ENCODE measurements at places on chromosomes 5 and 9.
A peak's percentile ranks its signal among the peaks of the same experiment; 100 is the strongest.

DNA sequence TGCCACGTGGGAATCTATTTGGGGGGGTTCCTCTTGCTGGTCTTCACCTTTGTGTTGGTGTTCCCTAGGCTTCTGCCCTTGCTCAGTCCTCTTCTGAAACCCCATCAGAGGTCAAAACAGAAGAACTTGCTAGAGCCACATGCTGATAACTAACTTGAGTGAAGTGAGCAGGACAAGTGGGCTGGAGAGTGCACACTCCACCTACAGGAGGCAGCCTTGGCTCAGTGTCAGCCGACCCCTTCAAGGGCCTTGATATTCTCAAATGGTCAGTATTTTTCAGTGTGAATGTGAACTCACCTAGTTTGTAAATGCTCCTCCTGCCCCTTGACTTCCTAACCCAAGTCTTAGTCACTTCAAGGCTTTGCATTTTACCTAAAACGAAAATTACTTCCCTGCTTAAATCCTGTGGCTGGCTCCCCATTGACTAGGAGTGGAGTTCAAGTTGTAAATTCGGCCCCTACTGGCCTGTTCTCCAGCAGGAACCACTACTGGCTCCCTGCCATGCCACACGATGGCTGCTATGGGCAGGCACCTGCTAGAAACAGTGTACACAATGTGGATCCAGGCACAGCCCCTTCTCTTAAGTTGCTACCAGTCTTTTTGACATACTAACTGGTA is 3.6 kb upstream of the SLC1A3 start:
- no peak for DNase-seq

DNA sequence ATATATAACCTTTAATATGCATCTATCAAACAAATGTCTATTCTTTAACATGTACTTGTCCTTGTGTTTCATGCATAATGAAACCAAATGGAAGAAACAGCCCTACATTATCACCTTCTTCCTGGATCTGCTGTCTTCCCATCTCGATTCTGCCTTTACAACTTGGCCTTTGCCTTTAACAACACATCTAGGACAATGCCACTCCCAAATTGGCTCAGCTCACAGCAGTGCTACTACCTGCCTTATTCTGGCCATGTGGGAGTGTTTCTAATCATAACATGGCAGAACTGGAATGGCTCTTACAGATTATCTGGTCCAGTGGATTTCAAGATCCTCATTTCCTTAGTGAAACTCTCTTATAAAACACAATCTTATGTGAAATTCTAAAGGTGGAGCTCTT is 176.5 kb downstream of the CARTPT start:
- DNase-seq = no peak

- no peak for DNase-seq
Observed at GRCh38 chr9:108528231-108528630, 327.6 kb downstream of the ACTL7B start.

DNA sequence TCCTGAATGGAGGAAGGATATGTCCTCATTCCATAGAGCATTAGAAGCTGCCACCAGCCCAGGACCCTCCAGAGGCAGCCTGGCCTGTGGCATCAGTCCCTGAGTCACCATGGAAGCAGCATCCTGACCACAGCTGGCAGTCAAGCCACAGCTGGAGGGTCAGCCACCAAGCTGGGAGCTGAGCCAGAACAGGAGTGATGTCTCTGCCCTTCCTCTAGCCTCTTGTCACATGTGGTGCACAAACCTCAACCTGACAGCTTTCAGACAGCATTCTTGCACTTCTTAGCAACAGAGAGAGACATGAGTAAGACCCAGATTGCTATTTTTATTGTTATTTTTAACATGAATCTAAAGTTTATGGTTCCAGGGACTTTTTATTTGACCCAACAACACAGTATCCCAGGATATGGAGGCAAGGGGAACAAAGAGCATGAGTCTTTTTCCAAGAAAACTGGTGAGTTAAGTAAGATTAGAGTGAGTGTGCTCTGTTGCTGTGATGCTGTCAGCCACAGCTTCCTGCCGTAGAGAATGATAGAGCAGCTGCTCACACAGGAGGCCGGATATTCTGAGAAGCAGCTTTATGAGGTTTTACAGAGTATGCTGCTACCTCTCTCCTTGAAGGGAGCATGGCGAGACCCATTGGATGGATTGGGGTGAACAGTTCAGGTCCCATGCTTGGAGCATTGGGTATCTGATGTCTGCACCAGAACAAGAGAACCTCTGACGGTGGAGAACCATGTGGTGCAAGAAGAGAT is 13.0 kb upstream of the CYFIP2 start:
- no peak for DNase-seq

DNA sequence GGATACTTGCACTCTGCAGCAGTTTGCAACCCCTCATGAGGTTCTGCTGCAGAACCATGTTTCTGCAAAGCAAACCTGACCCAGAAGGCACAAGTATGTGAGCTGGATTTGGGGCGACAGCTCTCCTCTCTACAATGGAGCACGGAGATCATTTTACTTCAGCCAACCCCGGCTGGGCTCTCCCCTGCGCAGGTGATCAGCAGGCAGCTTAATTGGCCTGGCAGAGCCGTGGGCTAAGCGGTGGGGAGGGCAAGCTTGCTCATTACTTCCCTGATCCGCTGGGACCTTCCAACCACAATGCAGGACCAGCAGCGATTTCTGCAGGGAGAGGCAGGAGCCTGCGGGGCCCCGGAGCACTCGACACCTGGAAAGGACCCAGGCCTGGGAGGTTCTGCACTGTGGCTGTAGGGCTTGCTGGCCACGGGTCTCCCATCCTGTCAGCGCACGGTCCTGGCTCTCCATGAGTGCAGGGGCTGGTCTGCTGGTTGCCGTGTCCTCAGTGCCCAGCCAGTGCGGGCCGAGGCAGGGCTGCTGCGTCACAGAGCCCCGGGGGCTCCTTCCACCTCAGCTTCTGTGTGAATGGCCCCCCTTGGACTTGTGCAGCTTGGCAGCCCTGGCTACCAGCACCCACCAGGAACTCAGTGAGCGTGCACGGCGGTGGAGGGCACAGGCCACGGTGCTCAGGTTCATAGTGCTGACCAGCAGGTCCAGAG is 51.8 kb upstream of the RAPGEF1 start:
- no peak for DNase-seq

DNA sequence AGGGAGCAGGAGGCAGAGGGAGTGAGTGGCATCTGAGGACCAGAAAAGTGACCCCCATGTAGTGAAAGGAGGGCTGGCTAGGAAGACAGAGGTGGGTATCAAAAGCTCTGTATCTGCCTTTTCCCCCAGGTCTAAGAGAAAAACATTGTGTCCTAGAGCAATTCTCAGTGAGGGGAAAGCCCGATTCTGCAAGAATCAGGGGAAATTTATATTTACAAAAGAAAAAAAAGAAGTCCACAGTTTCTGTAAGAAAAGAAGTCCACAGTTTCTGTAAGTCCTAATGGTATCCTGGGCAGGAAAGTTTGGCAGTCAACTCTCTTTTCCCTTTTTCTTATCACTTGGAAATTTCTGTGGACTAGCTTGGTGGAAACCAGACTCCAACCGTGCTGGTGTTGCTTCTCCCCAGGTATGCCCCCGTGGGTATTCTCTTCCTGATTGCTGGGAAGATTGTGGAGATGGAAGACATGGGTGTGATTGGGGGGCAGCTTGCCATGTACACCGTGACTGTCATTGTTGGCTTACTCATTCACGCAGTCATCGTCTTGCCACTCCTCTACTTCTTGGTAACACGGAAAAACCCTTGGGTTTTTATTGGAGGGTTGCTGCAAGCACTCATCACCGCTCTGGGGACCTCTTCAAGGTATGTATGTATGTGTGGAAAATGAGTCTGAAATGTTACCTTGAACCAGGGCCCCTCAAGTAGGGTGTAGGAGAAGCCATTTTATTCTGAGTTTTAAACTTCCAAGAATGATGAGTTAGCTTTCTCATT is 73.0 kb downstream of the SLC1A3 start:
- no peak for DNase-seq

DNA sequence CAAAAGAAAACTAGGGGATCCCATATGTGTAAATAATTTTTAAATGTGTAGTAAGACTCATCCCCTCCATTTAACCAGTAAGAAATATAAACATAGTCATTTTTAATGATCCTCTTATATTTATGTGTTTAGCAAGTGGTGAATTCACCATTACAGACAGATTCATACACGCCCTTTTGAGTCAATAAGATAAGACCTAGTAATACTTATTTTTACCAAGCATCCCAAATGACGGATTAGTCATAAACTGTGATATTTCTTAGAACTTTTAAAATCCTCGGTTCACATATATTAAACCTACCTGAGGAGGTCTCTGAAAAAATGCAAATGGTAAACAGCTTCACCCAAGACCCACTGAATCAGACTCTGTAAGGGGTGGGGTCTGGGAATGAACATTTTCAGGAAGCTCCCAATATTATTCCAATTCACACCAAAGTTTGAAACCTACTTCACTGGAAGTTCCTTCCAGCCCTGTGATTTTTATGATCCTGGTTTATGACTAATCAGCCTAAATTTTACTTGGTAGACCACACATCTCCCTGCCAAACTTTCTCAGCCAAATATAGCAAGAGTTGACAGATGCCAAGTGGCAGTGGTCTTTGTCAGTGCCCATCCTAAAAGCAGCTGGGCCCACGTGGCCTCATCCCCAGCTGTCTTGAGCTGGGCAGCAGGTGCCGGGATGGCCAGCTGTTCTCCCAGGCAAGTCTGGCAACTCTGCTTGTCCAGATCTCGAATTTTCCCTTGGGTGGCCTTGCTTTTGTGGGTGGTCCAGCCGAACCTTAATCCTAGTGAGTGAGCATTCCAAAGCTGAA is 559.0 kb upstream of the RGMB start:
- DNase-seq = peak; percentile 81

DNA sequence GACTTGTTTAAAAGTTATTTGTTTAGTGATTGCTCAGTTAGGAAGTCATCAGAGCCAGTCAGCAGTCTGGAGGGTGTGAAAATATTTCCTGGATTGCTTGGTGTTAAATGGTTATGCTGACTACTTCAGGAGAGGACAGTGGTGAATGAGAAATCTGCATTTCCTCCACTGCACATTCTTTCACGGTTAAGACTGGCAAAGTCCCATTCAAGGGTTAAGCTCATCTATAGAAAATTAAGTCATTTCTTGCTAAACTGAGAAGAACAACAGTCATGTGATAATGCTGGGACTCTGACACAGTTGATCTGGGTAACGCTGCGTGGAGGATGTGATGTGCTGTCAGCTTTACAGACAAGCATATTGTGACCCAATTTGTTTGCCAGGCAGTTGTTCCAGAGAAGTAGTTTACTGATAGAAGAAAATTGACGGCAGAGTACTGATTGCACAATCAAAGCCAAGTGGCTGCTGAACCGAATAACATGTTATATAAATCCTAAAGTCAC is 80.4 kb downstream of the GRAMD2B start:
- DNase-seq = peak; percentile 60

GRCh38 chr9:1882711-1883403 is 132.3 kb upstream of the SMARCA2 start:
- no peak for DNase-seq

DNA sequence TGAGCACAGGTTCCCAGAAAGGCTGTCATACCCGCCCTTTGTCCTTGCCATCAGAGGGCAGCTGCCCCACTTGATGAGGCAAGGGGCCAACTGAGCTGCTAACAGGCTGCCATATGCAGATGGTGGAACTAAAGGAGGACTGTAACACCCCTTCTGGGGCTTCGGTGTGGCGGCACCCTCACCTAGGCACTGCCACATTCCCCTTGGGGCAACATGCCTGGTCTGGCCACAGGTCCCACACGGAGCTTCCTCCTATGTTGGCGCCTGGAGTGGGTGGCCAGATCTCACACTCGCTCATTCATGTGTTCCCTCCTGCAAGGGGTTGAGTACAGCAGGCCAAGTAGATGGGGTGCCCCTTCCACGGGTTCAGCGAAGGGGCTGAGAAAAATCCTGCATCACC is 777.4 kb upstream of the CHD1 start:
- no peak for DNase-seq

Data from fibroblast of lung (primary cell).